ENCODE measurements at places on chromosomes 11 and 22.

DNA sequence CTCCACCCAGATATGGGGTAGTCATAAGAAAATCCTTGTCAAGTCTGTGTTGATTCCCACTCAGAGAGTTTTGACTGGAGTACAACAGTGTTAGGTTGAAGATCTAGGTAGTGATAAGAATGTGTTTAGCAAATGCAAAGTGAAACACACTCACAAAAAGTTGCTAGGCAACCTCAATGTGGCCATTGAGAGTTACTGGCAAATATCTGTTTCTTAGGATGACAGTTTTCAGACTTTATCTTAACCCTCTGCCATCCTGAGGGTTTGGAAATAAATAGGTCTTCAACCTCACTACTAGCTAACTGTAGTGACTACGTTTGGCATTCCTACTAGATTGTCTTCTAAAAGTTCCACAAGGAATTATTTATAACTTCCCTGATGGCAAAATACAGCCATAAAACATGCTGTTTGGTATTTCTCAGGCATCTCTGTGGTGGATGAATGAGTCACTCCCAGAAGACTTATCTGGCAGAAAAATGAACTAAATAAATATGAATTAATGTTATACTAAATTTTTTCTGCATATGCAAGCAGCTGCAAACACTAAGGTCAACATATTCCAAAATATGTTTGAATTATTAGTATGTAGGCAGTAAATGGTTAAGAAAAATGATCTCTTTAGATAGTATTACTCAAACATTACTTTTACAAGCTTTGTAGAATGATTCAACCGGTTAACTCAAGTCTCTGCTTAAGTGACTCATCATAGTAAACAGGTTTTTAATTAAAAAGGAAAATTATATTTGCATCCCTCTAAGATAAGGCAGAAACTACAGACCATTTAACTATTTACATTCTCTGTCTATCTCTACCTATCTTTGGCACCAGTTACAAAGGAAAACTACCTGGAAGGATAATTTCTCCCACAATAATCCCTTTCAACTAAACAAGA, 17.1 kb upstream of the SYTL2 start:
- no peak for DNase-seq

DNA sequence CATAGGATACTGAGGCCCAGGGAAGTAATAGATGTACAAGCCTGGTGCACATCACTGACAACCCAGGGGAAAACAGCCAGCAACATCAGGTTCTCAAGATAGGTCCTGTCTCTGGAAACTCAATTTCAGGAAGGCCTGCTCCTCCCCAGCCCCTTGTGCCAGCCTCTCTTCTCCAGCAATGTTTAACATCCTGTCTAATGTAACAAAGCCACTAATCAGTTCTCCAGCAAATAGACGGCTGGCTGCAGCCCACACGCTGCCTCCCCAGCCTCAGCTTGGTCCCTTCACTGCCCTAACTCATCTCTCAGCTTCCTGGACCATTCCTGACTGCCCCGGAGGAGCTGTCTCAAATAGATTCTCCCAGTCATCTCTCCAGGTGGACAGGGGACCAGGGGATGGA, 37.8 kb downstream of the RPL27A start:
- no peak for DNase-seq

- no peak for DNase-seq
Measured at GRCh38 chr11:14583252-14584034, 60.2 kb upstream of the PDE3B start.

GRCh38 chr11:114307524-114308203, 11.5 kb downstream of the NNMT start:
- DNase-seq, result no peak

DNA sequence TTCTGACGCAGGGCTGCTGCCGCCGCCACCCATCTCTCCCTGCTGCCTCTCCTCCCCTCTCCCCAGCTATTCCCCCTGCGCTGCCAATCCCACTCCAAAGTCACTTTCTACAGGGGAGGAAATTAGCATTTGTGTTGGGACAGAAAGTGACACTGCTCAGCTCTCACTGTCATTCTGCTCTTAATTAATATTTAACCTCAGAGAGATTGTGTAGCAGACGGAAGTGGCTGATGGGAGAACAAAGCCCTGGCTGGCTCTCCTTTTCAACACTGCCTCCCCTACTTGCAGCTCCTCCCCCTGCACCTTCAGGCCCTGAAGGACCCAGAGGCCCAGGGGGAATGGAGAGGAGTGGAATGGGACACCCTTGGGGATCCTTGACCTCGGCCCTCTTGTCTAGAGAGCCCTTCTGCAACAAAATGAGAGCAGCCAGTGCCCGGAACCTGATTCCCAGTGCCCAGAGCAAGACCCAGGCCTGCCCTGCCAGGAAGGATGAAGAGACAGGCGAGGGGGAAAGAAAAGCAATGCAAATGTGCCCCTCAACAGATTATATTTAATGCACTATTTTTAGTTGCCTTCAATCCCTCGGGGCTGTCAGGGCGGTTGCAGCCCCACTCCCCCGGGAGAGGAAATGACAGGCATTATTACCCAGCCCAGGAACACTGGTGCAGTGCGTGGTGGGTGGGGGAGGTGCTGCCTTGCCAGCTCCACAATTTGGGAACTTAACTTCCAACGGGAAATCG, 14.6 kb upstream of the NRGN start:
- DNase-seq, result peak; percentile 82

DNA sequence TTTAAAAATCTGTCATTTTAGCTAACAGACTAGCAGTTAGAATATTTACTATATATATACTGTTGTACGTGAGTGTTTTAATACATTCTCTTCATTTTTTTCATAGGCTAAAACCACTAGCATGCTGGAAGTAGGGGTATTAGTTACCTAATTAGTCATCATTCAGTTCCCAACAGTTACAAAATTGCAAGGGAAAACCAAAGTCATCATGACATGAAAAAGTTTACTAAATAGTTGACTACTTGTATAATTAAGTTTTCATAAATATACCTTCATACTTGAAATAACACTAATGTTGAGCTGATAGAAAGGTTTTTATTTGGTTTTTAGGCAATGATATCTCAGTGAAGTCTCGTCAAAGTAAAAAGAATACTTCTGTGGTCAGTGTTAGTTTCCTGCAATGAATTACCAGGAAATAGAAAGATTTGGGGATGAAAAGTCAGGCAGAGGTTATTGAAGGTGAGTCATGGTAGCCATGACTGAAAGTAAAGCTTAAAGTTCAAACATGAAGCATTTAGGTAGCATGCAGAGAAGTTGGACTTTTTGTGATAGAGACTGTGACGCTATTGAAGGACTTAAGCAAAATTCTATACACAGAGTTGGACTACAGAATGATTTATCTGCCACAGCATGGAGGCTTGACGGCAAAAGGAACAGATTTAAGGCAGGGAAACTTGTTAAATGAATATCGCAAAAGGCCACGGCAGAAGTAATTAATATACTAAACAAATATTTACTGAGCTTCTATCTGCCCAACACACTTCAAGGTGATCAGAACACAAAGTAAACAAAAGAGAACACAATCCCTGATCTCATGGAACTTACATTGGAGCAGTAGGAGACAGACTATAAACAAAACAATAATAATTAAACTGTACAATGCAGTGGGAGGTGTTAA, 828.1 kb upstream of the FAT3 start:
- no peak for DNase-seq

DNA sequence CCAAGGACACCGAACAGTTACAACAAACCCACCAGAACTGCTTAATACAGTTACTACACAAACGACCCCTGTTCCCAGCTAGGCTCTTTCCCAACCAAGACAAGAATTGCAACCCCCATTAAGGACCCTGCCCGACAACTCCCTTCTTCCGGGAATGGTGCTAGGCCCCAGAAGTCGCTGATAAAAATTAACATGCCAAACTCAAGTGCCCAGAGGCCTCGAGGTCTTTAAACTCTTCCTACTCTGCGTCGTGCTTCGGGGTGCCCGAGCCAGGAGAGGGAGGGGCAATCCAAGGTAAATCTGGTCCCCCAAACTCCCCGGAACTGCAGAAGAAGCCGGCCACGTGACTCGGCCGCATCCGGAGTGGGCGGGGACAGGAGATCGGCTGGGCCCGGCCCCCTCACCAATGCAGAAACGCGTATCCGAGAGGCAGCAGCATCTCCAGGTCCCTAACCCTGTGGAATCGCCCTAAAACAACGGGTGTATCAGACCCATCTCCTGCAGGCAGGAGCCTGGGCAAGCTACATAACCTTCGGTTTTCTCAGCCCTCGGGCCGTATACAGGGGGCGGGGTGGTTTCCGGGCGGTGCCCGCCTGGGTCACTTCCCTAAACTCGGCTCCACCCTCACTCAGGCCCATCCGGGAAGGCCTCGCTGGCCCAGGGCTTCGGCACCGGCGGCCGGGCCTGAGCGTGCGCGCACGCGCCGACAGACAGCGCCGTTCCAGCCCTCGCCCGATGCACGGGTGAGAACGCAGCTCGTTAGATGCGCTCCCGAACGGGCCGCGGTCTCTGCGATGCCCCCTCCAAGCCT, 1.1 kb downstream of the CFL1 start:
- peak; percentile 79 for DNase-seq

GRCh38 chr11:34207487-34208180, 102.2 kb downstream of the NAT10 start:
- DNase-seq, result no peak

DNA sequence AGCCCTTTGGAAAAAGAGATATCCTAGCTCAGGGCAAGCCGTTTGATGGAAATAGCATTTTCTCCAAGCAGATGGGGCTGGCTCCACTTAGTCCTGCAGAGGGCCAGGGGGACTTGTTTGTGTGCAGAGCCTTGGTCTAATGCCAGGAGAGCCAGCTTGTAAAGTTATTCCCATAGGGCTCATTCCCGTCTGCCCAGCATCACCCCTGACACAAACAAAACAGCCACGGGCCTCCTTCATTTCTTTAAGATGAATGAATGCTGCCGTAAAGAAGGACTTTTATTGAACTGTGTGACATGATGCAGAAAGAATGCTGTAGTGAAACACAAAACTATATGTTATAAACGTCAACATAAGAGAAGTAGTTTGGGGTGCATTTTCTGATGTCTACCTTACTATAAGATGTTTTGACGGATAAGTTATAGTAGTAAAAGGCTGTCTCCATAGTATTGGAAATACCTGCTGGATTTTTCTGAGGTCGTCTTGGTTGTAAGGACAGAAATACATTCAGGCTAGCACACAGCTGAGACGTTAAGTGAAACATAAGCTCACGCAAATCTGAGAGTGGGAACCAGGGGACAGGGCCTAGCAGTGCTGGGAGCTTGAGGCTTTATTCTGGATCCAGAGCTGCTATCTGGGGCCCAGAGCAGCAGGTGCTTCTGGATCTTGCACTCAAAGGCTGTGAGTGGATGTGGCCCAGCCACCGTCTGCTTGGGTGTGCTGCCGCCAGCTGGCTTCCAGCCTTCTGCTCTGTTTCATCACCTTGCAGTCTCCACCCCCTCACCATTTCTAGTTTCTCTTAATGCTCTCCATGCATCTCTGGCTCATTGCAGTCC, 53.3 kb downstream of the NCAM1 start:
- DNase-seq, result no peak

DNA sequence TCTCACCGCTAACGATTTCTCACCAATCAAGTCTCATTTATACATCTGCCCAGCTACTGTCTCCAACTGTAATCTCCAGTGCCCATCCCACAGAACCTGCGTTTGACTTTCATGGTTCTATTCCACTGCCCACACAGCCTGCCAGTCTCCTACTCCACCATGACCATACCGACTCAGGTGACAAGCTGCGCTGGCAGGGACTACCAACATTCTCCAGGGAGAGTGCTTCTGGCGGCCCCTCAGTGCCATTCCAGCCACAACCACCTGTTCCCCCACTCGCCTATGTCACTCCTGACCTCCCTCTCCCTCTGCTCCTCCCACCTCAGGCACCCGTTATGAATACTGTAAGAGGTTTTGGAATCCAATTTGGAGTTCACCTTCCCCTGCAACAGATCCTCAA, 108.5 kb upstream of the BID start:
- DNase-seq, result no peak

DNA sequence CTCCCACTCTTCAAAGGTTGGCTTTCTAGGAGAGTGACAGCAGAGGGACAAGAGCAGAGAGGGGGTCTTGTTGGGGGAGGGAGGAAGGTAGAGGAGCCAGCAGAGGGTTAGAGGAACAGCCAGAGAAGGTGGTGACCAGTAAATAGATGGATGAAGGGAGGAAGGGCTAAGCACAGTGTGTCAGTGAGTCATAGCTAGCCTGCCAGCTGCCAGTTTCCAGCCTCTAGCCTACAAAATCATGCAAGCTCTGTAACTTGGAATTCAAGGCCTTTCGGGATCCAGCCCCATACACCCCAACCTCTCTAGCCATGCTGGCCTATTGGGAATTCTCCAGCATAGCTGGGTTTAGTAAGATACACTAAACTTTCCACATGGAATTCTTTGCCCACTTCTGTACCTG, 147.4 kb upstream of the TEAD1 start:
- no peak for DNase-seq

- no peak for DNase-seq
Measured at GRCh38 chr22:24187731-24188644, 6.7 kb downstream of the SUSD2 start.

DNA sequence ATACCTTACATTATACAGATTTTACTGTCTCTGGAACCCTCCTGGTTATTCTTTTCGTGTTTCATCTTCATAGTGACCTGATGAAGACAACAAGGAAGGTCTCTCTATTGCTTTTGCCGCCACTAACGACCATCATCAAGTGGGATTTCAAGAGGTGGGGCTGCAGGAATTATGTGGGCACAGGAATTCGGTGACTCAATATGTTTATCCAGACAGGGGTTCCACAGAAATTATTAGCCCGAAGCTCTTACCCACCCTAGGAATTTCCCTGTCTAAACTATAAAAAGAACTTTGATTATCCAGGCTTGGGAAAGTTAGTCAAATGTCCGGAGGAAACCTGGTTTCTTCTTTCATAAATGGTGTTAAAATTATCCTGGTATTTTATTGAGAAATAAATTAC, 566.8 kb upstream of the TENM4 start:
- no peak for DNase-seq

- no peak for DNase-seq
Measured at GRCh38 chr11:2694495-2694894, 5.3 kb downstream of the KCNQ1OT1 start.

- DNase-seq, result peak; percentile 31
Measured at GRCh38 chr22:30079952-30080533, at the start of gene HORMAD2. Gene HORMAD2 (plus strand): TSS chr22:30080464. CDS start chr22:30093953, 13,489 bp downstream.

DNA sequence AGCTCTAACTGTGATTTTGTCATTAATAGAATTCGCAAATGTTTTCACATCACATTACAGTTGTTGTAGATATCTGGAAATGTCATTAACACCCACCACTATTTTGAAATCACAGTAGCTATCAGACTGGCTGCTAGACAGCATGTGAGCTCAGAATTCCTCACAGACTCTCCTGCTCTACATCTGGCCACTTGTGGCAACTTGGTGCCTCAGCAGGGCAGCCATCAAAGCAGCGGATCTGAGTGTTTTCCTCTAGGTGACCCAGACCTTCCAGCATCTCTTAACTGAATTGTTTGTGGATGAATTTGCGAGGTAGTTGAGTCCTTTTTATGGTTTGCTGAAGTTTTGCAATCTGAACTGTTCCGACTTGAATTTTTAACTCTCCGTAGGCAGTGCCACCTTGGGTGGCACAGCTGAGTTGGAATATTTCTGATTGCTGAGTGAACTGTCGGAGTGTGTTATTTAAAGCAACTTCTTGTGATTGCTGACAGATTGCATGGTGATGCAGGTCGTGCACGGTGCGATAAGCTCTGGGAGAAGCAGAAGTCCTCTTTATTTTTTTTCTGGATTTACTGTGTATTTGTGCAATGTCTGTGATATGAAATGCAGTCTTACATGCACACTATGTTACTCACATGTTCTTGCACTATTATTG, 114.0 kb upstream of the PLET1 start:
- no peak for DNase-seq

GRCh38 chr22:26238596-26238995, 69.3 kb downstream of the SEZ6L start:
- no peak for DNase-seq

- no peak for DNase-seq
Measured at GRCh38 chr22:25144522-25144921, 55.1 kb upstream of the CRYBB3 start.

GRCh38 chr11:85748455-85748891, 62.5 kb downstream of the SYTL2 start:
- DNase-seq, result no peak
